ENCODE measurements at places on chromosomes 2 and 18.

GRCh38 chr2:234110219-234110618 is 59.7 kb downstream of the SPP2 start:
- DNase-seq = no peak

DNA sequence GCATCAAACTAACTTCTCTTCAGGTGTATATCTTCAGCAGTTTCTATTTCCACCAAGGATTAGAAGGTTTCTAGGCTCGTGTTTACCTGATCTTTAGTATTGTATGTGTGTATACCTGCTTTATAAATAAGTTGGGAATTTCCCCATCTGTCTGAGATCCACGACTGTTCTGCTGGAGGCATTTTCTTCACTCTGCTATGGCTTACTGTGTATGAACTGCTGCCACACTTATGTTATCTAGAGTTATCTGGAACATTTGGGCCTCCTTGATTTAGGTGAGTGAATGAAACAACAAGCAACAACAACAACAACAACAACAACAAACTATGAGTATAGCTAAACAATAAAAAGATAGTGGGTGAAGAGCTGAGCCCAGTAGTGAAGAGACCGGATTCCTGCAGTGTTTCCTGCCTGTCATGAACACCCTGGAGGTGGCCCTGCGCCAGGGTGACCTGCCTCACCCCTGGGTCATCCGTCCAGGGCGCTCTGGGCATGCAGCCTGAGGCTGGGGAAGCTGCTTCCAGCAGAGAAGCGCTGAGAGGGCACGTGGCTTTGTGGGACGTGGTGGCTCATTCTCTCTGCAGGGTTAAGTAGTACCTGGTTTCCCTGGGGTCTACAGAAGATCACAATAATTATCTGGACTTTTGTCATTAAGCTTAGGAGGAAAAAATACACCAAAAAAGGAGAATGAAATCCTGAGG is 56.1 kb upstream of the GATA6 start:
- DNase-seq = no peak

DNA sequence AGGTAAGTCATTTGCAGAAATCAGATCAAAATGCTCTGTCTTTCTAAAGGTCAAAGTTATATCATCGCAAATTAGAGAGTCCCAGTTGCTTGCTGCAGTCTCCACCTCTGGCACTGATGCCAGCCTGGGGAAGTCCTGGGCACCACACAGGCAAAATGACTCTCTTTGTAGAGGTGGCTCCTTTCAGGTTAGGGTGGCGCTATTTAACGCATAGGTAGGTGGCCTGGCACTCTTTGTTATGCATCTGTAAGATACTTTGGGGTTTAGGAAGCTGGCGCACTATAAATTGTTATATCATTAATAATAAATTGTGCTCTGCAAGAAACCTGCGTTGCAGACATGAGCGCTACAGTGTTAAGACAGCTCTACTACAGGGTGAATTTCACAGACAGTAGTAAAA is 268.5 kb downstream of the ICOS start:
- no peak for DNase-seq

DNA sequence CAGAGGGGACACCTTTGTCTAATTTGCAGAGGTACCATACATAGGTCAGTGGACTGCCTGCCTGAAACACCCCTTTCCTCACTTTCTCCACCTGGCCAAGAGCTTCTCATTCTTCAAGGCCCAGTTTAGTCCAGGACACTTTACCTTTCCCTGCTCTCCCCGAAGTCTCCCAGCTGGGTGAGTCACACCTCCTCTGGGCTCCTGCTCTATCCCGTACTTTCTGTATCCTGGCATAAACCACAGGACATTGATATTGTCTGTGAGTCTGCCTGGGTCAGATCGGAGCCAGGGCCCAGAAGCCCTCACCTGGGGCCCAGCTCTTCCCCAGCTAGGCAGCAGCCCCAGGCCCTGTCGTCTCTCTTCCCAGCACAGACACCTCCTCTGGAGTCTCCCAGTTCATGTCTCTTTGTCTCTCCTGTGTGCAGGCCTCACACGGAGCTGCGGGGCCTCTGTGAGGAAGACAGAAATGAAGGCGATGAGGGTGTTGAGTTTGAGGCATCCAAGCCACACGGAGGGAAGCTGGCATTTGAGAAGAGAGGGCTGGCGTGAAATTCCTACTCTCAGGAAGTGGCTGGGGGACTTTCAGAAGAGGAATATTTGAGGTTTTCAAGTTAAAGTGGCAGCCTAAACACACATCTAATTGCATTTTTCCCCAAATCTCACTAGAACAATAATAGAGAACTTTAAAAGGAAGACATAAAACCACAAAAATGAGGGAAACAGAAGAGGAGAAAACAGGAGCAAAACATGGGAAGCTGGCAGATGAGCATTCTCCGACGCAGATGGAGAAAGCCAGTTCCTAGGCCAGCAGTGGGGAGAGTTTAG is 79.6 kb upstream of the LAPTM4A start:
- peak; percentile 57 for DNase-seq

DNA sequence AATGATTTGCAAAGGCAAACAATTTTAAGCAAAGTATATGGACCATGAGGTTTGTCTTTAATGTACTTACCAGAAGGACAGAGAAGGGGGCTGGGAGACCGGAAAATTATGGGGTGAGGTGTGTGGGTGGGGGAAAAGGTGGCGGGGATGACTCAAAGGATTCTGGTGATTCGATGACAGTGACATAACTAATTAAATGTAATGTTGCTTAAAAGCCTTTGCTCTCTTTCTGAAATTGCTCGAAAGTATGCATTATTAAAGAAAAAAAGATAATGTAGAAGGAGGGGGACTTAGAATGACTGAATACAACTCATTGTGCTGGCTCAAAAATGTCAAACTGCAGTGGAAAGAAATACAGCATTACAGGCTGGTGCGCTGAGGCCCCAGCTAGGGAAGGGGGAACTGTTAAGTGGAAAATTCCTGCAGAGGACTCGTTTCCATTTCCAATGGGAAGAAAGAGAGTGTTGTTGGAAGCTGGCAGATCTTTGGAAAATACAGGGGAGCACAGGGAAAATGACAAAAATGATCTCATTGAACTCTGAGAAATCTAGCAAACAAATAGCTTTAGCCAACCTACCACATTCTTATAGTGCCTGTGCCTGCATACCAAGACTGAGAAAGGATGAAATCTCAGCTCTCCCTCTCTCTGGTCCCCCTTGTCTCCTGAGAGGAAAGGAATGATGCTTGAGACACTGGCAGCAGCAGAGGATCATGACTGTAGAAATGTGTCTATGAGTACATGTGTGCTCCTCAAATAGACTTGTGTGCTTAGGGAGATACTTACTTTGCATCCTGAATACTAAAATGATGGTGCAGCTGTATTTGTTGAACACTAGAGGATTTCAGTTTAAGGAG is 632.4 kb downstream of the NYAP2 start:
- peak; percentile 14 for DNase-seq

DNA sequence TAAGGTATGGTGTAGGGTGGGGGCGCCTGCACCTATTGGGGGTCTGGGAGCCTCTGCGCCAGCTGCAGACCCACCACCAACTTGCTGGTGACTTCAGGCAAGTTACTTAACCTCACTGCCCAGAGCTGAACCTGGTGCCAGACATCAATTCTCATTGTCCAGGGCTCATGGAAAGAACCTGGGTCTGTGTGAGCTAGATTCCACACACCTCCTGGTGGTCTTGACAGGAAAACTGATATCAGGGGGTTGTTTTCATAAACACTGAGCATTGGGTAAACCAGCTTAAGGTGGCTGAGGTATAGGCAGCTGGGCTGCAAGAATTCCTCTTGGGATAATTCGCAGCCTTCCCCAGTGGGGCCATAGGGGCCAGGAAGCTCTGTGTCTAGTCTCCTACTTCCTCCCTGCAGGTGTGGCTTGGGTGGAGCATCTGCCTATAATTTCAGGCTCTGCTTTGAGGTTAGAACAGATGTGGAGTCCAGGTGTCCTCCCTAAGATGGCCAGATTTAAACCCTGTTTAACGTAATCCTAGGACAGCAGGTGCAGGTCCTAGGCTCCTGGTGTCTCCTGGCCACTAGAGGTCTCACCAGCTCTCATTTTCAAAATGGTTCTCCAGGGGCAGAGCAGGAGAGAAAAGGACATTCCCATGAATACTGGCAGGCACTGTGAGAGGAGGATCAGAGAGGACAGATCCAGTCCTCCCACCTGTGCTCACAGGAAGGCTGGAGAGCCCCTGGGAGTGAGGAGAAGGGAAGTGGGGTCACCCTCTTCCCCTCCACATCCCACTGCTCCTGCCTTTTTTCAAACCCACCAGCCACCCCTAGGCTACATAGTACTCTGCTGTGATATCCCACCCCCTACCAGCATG is 100.4 kb upstream of the SMAD2 start:
- DNase-seq = peak; percentile 61

DNA sequence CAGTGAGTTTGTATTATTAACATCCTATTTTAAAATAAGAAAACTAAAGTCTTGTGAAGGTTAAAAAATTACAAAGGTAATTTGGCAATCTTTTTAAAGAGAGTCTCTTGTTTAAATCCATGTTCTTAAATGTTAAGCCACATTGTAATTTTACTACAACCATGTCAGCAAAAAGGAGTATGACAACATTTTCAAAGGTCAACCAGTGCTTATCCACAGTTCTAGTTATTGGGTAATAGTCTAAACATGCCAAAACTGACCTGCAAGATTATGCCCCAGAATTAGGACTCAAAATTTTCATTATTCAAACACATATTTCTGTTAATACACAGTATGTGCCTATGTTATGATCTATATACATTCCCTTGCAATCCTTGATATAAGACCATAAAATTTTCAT is 1312.6 kb upstream of the CHAC2 start:
- DNase-seq = no peak

GRCh38 chr2:1581965-1582625 is 162.2 kb downstream of the PXDN start:
- no peak for DNase-seq

DNA sequence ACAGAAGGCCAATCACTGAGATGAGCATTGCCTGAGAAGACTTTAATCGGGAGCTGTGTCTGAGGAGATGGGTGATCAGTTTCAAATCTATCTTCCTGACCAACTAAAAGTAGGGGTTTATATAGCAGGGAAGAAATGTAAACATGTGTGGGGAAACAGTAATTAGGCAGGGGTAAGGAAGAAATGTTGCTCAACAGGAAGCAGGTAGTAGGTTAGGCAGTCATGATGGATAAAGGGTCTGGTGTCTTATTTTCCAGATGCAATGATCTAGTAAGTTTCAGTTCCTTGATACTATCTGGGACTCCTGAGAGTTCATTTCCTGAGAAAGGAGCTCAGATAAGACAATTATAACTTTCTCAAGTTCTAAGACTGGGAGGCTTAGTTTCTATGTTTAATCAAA is 33.8 kb upstream of the DNAJC10 start:
- DNase-seq = no peak

DNA sequence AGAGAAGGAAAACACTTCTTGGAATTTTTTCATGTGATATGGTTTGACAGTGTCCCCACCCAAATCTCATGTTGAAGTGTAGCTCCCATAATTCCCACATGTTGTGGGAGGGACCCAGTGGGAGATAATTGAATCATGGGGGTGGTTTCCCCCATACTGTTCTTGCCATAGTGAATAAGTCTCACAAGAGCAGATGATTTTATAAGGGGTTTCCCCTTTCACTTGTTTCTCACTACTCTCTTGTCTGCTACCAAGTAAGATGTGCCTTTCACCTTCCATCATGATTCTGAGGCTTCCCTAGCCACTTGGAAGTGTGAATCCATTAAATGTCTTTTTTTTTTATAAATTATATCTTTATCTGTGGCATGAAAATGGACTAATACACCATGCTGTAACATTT is 250.7 kb downstream of the LPIN1 start:
- DNase-seq = no peak

GRCh38 chr2:10981941-10982431 is 70.3 kb downstream of the KCNF1 start:
- no peak for DNase-seq

DNA sequence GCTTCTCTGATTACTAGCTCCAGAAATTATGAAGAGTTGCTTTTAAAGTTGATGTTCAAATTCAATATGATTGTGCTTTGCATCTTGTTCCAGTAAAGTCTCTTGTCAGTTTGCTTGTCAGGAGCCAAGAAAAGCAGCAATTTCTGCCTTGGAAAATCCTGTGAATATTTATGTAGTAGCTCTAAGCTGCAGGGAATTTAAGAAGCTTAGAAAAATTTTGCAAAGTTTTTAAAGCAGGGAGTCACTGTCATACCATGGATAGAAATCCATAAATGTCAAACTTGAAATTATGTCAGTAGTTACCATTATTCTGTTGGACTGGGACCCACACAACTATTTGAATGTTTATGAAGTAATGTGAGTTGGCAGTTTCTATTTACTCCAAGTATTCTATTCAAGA is 169.3 kb downstream of the TMEM200C start:
- no peak for DNase-seq

DNA sequence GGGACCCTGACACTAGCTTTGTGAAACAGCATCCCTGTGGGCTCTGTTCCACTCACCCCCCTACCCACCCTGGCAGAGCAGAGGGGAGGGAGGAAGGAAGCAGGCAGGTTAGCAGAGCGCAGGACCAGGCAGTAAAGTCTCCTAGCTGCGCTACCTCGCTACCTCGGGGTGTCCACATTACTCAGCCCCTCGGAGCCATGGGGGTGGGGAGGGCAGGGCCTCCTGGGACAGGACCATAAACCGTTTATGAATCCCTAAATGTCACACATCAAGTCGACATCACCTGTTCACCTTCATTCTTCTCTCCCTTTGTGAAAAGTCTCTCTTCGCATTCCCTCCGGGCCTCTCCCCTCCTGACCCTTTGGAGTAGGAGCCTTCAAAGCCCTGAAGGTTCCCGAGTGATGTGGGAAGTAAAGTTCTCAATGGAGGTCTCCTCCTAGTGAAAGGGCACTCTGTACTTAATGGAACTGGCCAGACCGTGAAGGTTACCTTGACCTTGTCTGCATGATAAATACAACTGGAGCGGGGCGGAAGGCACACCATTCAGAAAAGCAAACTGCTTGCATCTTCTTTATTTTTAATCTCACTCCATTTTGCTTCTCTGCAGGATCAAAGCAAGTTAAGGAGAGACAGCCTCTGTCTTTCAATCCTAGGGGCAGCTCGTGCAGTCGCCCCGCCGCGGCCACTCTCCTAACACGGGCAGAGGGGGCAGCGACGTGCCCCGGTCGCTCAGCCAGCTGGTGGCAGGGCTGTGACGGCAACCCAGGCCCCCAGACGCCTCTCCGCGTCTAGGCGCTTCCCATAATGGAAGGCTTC is 23.7 kb upstream of the SMAD7 start:
- DNase-seq = no peak

DNA sequence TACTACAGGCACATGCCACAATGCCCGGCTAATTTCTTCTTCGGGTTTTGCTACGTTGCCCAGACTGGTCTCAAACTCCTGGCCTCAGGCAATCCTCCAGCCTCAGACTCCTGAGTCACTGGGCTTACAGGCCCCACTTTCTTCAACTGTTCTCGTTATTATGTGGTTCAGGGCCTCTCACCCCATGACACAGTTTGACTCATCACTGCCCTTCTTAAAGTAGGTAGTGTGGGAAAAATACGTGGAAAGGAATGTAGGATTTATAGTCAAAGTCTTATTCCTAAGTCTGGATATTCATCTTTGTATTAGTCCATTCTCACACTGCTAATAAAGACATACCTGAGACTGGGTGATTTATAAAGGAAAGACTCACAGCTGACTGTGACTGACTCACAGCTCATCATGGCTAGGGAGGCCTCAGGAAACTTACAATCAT is 19.4 kb downstream of the CENPA start:
- DNase-seq = no peak

- DNase-seq = no peak
Observed at GRCh38 chr18:46252759-46253158, 148.6 kb downstream of the HAUS1 start.

- DNase-seq = no peak
Observed at GRCh38 chr18:6553234-6553900, 138.7 kb upstream of the L3MBTL4 start.

Data from urothelium cell line (cell line).